ENCODE measurements at places on chromosomes 13 and 19. TPM values are rescaled to one million over a fixed set of nuclear protein-coding genes. Genes with fewer than 3 reads are reported as not detected.

- peaks cover 67% of the 10 kb centered on the region for H3K36me3 ChIP-seq
- H3K27me3 ChIP-seq, result no peaks in the 10 kb centered on the region
- no peak for DNase-seq
- no peak overlapping the region for H3K27ac ChIP-seq
Measured at GRCh38 chr19:10913716-10914340, 14.6 kb downstream of the YIPF2 start.

DNA sequence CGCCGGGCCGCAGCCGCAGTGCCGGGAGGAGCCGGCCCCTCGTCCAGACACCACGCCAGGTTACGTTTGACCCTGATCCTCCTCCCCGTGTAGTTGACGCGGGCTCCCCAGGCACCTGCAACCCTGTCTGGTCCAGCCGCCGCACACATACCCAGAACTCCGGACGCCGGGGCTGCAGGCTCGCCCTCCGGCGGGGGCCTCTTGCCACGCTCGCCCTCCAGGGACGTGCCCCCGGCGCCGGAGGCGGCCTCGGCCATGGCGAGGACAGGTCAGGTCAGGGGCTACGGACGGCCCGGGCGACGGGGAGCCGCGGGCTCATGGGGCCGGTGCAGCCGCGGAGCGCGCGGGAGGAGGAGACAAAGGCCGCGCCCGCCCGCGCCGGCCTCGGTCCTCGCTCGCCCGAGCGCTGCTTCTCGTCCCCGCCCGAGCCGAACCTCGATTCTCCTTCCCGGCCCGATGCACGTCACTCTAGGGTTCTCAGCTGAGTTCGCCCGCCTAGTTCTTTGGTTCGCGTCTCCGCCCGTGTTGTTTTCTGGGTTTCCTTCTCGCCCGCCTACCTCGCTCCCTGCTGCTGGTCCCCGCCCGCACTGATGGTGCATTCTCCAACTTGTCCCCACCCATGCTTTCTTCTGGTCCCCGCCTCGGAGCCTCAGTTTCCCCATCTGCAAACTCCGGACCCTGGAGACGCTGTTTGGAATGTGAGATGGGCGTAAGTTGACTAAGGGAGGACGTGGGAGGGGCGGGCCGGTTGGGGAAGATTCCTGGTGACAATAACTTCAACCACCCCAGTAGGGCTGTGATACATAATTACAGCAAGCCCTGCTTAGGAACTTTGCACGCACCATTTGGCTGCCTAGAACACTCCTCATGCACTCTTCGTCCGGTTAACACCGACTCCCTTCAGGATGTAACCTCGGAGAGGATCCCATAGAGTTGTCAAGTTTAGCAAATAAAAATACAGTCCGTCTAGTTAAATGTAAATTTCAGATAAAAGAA lies at the start of gene ANO8:
Gene ANO8 (minus strand): TSS at position 442 of the 996 bp plus-strand sequence. CDS start 185 bp downstream, at position 257.
- peak within 1 kb of the TSS; percentile 75 for H3K27ac ChIP-seq
- H3K27me3 ChIP-seq, result no peaks in the 10 kb centered on the region
- peaks cover 29% of the 10 kb centered on the region for H3K4me1 ChIP-seq
- H3K36me3 ChIP-seq, result peaks cover 21% of the 10 kb centered on the region
- H3K4me3 ChIP-seq, result peak within 1 kb of the TSS; percentile 69

DNA sequence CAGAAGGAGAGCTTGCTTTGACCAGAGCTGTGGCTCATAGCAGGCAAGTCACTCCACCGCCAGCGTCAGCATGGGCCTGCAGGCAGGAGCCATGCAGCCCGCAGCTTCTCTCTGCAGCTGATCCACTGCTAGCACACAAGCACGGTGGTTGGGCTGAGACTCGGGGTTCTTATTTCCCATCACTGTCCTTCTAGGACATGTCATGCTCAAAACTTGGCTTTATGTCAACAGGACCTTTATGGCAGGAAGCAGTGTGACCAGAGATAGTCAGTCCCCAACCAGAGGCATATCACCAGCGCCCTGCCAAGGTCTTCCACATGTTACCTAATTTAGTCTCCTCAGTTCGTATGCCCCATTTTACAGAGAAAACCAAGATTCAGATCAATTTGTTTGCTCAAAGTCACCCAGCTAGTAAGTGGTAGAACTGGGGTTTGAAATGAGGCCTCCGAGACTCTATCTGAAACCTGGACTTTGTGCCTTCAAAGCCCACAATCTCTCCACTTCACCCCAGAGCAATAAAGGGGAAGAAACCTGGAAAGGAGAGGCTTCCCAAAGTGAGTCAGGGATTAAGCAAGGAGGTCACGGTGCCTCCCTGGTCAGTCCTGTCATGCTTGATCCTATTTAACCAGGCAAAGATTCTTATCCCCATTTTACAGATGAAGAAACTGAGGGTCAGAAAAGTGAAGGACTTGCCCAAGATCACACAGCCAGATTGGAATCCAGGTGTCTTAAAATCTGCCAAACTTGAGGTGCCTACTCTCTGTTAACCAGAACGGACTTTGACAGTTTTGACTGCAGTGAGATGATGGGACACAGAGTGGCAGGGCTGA lies 5.1 kb downstream of the TMEM272 start:
- H3K27me3 ChIP-seq, result no peaks in the 10 kb centered on the region
- H3K4me1 ChIP-seq, result peaks cover 2% of the 10 kb centered on the region
- no peak overlapping the region for H3K4me3 ChIP-seq

TMPRSS9 gene
- not detected for total RNA-seq

ADPRHL1 gene
- total RNA-seq, result 0.54 TPM
